ENCODE measurements at places on chromosomes 7 and 10. TPM values are rescaled to one million over a fixed set of nuclear protein-coding genes. Genes with fewer than 3 reads are reported as not detected.

The SPDYE16 gene
- total RNA-seq: not detected

The CPA4 gene
- total RNA-seq: not detected

The C1QL3 gene
- total RNA-seq: not detected

The IFIT2 gene
- total RNA-seq: 4.2 TPM

The MBL2 gene
- total RNA-seq: not detected

The SLC13A4 gene
- total RNA-seq: not detected

- peak; percentile 97 for DNase-seq
Observed at GRCh38 chr7:76294344-76295024, 8.0 kb upstream of the HSPB1 start.

GRCh38 chr10:61286686-61287085, 166.5 kb downstream of the TMEM26 start:
- no peak for DNase-seq

DNA sequence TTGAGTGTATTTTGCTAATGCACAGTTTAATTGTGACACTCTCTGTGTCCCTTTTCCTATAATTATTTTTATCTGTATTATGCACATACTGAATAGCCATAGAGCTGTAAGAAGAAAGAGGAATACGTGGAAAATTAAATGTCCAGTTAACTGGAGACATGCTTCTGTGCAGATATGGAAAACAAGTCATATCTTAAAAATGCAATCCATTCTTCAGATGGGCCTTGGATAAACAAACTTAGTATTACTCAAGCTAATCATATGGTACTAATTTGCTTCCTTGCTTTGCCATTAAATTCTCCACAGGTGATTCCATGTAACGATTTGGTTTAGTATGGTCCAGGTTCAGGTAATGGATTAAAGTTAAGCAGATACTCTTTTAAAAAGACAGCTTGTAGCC, 201.2 kb upstream of the CELF2 start:
- no peak for DNase-seq

- DNase-seq: no peak
Observed at GRCh38 chr10:53469383-53469782, 696.8 kb upstream of the MBL2 start.

DNA sequence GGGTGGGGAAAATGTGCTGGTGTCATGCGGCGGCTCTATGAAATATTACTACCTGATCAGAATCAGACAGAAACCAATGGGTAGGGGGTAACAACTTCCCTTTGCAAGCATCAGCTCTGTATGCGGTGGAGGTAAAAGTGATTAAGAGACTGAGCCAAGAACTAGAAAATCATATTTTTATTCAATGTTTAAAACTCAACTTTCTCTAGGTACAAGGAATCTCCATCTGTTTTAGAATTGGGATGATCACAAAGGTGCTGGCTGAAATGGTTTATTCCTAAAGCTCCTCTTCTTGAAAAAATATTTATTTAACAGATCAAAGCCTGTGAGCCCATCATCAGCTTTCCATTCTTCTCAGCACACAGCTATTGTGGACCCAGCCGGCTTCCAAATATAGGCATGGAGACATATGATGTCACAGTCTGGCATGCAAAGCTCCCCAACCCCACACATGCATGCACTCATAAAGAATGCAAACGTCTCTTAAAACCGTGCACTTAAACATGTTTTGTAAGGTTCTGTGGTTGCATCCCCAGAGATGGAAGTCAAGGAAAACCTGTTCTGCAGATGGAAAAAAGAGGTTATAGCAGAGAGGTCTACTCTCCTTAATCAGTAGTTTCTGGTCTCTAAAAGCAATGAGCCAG, 126.0 kb downstream of the SKIDA1 start:
- no peak for DNase-seq

DNA sequence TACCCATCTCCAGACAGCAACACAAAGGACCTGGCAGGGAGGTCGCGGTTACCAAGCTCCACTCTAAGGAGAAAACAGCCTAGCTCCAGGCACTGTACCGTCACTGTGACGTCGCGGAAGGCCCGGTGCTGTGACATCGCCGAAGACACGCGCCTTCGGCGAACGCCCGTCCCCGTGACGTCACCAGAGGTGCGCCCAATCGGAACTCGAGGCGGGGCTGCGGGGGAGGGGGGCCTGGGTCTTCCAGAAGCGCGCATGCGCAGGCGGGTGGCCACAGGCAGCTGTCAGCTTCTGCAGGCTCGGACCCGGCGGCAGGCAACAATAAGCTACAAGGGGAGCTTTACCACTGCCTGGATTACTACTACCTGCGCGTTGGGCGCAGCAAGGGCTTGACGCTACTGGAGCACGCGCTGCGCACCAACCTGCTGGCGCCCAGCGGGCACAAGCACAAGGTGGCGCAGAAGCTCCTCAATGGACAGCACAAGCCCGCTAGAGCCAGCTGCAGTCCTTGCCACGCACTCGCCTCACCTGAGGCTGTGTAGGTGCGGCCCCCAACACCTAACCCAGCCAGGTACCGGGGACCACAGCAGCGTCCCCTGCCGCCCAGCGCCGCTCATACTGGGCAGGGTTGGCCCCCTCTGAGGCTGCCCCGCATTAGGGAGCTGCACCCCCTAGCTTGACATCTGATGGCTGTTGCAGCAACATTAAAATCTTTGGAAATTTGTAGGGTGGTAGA, 208.4 kb downstream of the TPST1 start:
- DNase-seq: peak; percentile 93

- no peak for DNase-seq
Observed at GRCh38 chr7:129617178-129617577, 5.7 kb downstream of the NRF1 start.

DNA sequence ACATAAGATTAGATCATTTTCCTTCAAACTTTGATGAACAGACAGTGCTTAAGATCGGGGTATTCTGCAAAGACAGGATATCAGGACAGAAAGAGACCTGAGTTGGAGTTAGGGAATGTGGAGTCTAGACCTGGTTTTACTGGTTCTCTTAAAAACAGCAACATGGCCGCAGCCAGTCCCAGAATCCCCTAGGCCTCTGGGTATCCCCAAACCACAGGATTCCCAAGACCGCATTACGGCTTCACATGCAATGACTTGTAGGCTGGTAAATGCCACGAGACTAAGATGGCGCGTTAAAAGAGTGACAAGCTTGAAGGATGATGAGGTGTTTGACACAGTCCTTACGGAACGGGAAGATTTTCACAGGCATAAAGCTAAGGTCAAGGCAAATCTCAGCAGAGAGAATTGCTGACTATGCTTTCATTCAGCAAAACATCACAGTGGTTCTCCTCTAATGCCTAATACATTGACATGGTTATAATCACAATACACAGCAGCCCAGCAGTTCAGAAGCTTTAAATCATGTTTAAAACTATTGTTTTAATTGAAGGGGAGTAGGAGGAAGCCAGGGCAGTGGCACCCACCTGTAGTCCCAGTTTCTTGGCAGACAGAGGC, 32.9 kb downstream of the MPP7 start:
- no peak for DNase-seq

- DNase-seq: no peak
Observed at GRCh38 chr7:100247152-100247757, 27.5 kb downstream of the PVRIG start.

- DNase-seq: no peak
Observed at GRCh38 chr10:21530641-21531040, 3.4 kb upstream of the MLLT10 start.

GRCh38 chr7:155887174-155887525, 74.9 kb upstream of the SHH start:
- DNase-seq: no peak

- DNase-seq: no peak
Observed at GRCh38 chr10:67225226-67225625, 299.4 kb downstream of the LRRTM3 start.

DNA sequence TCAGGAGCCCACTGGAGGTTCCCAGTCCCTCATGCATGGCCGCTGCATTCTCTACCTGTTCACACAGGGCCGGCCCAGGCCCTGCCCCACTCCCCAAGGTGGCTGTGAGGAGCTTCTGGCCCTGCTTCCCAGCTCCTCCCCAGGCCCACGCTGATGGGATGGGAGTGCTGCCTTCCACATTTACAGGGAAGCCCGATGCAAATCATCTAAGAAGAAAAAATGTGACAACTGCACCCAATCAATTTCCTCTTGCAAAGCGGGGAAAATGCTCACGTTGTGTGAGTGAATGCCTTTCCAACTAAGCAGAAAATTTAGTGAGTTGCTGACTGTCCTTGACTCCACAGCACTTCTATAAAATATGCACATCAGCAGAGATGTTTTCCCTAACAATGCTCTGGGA, 485.8 kb upstream of the MGMT start:
- no peak for DNase-seq

GRCh38 chr7:10930551-10930950, 43.1 kb upstream of the PHF14 start:
- no peak for DNase-seq

Data from Right ventricle myocardium inferior (tissue), 1 donor.